Activated CD4-positive, alpha-beta T cell treated with anti-CD3 and anti-CD28 coated beads, Interleukin-2, Interleukin-4, amounts not matched to agents 100 ng/mL and 50 ng/mL, durations not matched to agents 16 hours and 8 hours (primary cell): ENCODE measurements at places on chromosomes 3 and 15.

DNA sequence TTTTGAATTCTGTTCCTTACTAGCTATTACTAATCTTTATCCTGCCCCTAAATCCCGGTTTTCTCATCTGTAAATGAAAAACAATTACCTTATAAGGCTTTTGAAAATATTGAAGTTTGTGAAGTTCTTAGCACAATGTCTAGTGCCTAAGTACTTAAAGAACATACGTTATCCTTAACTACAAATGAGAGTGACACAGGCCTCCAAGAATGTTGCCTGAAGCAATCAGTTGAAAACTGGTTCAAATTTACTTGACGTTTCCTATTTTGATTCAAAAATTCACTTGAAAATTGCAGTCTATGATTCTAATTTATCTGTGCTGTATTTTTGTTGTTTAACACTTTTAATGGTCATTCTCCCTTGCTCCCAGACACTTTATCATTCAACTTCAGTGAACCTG, 3.2 kb downstream of the SENP7 start:
- DNase-seq, result no peak

GRCh38 chr3:43995547-43996378, 245.9 kb upstream of the TOPAZ1 start:
- no peak for DNase-seq

GRCh38 chr3:76043746-76044145, 258.4 kb upstream of the ZNF717 start:
- DNase-seq, result no peak

- no peak for DNase-seq
Measured at GRCh38 chr3:62252438-62253157, 120.8 kb downstream of the FEZF2 start.

DNA sequence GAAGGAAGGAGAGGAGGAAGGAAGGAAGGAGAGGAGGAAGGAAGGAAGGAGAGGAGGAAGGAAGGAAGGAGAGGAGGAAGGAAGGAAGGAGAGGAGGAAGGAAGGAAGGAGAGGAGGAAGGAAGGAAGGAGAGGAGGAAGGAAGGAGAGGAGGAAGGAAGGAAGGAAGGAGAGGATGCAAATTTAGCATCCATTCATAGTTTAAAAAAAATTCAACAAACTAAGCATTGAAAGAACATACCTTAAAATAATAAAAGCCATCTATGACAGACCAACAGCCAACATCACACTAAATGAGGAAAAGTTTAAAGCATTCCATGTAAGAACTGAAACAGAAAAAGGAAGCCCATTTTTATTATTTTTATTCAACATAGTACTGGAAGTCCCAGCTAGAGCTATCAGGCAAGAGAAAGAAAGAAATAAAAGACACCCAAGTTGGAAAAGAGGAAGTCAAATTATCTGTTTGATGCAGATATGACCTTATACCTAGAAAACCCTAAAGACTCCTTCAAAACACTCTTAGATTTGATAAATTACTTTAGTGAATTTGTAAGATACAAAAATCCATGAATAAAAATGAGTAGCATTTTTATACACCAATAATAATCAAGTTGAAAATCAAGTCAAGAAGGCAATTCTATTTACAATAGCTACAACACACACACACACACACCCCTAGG, 52.2 kb upstream of the FXR1 start:
- no peak for DNase-seq

DNA sequence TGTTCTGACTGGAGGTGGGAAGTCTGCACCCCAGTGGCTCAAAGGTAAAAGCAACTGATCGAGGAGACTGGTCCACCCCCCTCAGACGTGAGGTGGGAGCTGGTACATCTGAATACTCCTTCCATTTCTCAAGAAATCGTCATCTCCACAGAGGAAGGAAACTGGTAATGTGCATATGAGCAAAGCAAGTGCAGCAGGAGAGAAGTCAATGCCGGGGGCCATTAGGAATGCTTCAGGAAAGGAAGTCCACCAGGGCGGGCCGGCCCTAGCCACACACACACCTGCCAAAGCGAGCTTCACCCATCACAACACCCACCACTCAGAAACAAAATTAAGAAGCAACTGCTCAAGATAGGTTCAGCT, 8.5 kb downstream of the TBC1D2B start:
- DNase-seq, result no peak

DNA sequence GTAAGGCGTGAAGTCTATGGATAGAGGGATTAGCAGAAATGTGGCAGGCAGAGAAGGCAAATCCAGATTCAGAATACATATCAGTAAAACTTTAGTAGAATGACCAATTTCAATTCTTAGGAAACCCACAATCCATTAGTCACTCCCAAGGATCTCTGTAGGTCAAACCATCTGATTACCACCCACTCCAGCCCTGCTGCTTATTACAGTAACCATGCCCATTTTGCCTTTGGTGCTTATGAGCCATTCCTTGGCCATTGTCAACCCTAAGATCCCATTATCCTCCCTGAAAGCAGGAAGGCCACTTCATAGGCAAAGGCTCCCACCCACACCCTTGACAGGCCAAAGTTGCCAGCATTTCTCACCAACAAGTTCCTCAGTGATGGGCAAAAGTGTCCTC, 5.1 kb upstream of the KLHL40 start:
- DNase-seq, result no peak

DNA sequence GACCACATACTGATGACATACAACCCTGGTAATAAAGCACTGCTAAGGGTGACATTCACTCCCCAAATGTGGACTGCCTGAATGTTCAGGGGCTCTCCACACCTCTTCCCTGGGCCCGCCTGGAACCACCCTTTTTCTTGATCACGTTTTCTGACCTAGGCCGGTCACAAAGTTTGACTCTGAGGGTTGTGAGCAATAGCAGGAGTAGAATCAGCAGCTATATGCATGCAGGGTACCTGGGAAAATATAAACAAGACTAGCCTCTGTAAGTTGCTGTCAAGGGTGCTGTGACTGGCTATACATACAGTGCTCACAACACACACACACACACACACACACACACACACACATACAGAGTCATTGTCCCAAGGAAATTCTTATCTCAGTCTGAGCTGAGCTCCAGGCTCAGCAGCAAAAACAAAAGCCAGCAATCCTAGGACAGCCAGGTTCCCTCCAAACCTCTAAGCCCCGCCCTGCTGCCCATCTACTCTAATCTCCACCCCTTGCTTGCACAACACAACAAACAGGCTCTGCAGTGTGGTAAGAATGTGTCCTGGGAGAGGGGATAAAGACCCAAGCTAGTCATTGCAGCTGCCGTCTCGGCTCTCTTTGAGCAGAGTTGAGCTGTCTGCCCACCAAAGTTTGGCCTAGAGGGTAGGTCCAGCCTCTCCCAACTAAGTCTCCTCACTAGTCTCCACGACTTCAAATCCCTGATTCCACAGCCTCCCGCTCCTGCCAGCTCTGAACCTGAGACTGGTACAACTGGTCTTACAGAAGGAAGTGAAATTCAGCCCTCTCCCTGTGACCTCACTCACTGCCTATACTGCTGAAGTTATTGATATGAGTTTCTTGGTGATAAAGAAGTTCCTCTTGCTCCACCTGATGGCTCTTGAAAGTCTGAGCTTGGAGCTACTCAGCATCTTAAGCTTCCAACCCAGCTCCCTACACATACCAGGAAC, 2.2 kb downstream of the BMF start:
- no peak for DNase-seq

GRCh38 chr15:84855136-84855535, 29.3 kb upstream of the SLC28A1 start:
- no peak for DNase-seq

GRCh38 chr3:184696697-184697096, 15.2 kb downstream of the MAGEF1 start:
- DNase-seq, result no peak

- no peak for DNase-seq
Measured at GRCh38 chr3:159848348-159849118, 140.1 kb upstream of the IL12A start.

DNA sequence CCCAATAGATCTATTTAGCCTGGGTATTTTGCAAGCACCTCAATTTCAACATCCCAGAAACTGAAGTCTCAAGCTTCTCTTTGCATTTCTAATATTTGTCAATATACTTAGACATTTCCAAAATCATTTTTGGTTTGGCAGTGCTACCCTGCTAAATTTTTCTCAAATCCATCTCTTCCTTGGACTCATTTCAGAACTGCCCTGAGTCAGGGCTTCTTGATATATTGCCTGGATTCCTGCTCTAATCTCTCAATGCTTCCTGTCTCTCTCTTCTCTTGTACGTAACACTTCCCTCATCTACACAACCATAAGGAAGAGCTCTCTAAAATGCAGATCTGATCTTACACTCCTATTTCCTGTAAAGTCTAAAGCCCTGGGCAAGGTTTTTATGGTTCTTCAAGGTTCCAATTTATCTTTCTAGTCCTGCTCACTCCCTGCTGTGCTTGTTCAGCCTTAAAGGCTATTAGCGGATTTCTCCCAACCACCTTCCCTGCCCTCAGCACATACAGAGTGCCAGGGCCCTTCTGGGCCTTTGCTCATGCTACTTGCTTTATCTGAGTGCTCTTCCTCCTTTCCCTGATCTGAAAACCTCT, 53.0 kb upstream of the MME start:
- DNase-seq, result no peak

DNA sequence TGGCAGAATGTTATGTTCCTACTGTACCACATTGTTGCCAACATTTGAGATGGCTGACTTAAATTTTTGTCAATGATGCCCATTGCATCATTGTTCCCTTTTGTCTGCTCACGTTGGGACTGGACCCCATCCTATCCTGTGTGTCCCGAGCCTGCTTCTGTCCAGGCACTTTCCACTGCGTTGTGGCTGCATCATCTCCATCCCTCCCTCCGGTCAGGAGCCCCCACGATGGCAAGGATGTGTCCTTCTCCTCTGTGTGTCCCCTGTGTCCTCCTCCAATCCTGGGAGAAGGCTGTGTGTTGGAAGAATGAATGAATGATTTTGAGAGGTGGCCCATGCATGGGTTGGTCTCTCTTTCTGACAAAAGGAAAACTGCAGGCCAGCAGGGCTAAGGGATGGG, 19.4 kb upstream of the MRPS22 start:
- no peak for DNase-seq

- no peak for DNase-seq
Measured at GRCh38 chr3:50323092-50323600, 601 bp upstream of the HYAL2 start.

- no peak for DNase-seq
Measured at GRCh38 chr3:54951405-54951804, 23.5 kb upstream of the LRTM1 start.

DNA sequence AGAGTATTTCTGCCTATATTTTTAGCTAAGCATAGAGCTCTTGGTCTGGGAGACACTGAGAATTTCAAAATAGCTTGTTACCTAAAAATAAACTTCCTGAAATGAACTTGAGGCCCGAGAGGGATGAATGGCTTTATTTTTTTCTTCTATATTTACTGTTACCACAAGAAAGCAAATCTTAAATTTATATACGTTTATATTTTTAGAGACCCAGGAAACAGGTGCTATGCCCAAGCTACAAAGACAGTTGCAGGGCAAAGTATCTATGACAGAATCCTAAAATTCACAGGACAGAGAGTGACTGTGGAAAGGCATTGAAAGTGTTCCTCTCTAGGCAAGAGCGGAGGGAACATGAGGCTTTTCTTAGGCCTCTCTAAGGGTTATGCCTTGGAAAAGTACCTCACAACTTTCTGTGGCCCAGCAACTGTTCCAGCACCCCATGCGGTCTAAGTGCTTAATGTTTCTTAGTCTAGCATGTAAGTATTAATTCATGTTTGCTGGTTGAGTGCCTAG, 36.5 kb downstream of the TGFBR2 start:
- no peak for DNase-seq

DNA sequence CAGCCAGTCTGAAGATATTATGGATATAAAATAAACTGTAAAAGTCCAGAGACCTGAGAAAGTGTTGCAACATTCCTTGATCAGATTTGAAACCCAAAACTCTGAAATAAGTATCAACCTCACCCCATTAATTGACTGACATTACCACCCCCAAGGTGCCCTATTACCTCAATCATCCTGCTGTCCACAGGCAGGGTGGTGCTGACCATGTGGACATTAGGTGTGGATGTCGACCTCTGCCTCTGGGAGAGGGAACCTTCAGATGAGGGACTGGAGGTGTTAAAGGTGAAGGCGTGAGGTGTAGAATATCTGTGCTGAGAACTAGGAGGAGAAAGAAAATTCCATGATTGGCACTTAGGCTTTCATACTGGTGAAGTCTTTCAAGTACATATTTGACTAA, 47.1 kb downstream of the MKRN2 start:
- no peak for DNase-seq

- no peak for DNase-seq
Measured at GRCh38 chr3:127784865-127785710, 37.2 kb downstream of the MGLL start.

DNA sequence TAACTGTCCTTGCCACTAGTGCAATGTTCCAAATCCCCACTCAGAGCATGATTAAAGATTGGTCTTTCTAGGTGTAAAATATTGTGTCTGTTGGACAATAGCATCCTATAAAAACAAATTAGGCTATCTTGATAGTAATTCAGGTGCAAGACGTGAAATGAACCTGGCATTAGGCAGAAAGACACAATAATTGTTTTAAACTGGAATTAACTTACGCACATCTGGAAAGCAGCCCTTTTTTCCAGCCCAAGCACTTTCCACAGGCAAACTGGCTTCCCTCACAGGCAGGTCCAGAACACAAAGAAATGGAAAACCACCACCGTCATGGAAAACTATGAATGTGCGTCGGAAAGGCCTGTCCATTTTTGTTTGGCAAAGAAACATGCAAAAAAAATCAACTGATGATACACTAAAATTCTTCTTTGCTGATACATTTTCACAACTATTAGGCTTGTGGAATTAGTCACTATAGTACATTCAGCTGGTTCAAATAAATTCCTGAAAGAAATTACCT, 474.7 kb upstream of the IL12A start:
- no peak for DNase-seq

DNA sequence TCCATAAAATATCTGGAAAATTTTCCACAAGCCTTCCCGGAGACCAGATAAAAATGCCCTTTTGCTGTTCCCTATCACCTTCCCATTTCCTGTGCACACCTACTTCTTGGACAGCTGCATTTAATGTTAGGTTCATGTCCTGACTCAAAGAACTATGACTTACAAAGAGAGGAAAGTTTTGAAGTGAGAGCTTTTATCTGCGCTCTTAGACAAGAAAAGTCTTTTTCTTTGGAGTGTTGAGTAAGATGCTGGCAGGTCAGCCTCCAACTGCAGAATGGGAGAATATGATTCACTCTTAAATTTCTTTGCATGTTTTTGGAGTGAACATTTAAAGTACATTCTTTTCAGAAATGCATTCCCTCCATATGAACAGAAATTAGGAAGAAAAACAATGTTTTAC, 147.3 kb upstream of the DPH6 start:
- DNase-seq, result no peak

GRCh38 chr3:135163701-135164100, 368.6 kb downstream of the EPHB1 start:
- DNase-seq, result no peak

- DNase-seq, result no peak
Measured at GRCh38 chr15:31727612-31728011, 302.7 kb upstream of the CHRNA7 start.
